ENCODE measurements at places on chromosomes 16 and 17. TPM values are rescaled to one million over a fixed set of nuclear protein-coding genes. Genes with fewer than 3 reads are reported as not detected.
A peak's percentile ranks its signal among the peaks of the same experiment; 100 is the strongest.

DNA sequence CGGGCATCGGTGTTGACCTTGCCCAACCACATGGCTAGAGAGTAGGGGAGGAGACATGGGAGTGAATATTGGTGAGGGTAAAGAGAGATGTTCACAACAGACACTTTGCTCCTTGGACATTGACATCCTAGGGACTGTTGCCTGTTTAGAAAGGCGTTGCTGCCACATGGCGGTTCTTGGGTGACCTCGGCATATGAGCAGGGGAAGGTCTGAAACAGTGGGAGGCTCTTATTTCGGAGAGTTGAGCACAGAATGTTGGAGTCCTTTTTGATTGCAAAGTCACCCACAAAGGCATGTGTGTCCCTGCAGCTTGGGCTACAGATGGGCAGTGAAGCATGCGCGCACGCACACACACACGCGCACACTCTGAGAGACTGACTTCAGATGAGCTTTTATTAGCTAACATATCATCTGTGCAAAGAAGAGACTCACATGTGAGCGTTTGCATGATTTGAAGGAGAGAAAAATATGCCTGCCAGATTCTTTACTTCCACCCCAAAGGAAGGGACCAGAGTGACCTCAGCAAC lies 104.4 kb downstream of the SHISA9 start:
- DNase-seq = no peak

DNA sequence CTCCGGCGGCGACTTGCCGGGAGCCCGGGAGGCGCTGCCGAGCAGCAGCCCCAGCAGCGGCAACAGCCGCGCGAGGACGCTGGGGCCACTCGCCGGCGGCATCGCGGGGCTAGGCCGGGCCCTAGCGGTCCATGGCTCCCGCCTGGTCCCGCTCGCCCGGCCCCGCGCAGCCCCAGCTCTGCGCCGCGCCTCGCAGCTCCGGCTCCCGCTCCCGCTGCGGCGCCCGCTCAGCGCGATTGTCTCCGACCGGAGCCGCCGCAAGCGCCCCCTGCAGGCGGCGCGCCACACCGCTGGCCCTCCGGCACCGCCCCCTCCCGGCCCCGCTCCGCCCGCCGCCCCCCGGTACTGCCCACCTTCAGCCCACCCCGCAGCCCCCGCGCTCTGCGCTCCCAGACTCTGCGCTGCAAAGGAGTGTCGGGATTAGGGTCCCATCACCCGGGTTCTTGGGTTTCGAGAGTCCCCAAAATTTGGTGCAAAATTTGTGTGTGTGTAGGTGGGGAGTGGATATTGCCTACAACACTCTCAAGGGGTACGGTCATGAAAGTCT lies at the start of gene FAM171A2:
FAM171A2 (minus strand) TSS at position 241 of the 547 bp plus-strand sequence; CDS start at position 102, 139 bp downstream.
- DNase-seq = peak; percentile 39

GRCh38 chr17:28554565-28554964 lies 2.1 kb upstream of the UNC119 start:
- DNase-seq = no peak

DNA sequence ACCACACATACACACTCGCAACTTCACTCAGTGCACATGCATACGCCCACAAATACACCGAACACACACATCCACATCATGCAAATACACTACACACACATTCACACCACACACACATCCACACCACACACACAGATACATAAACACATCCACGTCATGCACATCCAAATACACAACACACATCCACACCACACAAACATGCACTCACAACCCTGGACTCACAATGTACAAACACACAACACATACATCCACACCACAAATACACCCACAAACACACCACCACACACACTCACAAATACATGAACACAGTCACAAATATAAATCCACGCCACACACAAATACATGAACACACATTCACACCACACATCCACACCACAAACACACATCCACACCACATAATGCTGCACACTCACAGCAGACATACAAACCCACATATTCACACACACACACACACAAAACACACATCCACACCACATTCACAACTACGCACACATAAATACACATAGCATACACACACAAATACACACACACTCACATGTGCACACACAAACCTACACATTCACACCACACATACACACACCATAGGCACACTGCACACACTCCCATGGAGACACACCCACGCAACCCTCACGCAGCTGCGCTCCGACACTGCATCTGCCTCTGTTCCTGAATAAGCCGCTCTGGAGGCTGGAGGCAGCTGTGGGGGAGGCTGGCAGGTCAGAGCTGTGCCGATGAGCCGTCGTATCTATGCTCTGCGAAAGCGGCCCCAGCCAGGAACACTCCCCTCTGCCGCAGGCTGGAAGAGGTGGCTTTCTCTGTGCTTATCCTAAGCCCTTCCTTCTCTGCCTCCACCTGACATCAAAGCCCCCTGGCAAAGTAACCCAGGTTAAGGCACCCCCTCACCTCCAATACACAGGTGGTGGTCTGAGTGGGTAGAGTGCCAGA lies 141.8 kb downstream of the GRIN2A start:
- peak; percentile 0 for DNase-seq

GRCh38 chr17:31596382-31597323 lies 205.2 kb downstream of the RAB11FIP4 start:
- DNase-seq = peak; percentile 95

DNA sequence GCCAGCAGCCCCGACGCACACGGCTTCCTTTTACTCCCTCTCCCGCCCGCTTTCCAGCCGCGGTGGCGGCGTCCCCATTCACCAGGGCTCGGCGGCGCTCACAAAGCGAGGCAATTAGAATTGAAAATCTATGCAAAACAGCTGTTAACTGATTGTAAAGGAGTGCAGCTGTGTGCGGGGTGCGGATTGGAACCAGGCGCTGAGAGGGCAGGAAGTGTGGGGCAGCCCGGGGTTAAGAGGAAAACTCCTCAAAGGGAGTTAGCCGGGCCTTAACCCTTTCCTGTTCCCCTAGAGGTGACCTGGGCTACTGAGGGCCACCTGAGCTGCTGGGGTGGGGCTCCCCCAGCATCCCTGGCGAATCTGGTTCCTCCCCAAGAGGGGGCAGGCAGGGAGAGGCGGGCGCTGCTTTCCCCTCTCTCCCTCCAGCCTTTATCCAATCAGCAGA lies 5.8 kb upstream of the GSE1 start:
- peak; percentile 58 for DNase-seq

- no peak for DNase-seq
These were observed at the start of gene ADAMTS18 for GRCh38 chr16:77434530-77435271. TSS of gene ADAMTS18 (minus strand) at chr16:77435034. CDS start at chr16:77434695, 339 bp downstream.

DNA sequence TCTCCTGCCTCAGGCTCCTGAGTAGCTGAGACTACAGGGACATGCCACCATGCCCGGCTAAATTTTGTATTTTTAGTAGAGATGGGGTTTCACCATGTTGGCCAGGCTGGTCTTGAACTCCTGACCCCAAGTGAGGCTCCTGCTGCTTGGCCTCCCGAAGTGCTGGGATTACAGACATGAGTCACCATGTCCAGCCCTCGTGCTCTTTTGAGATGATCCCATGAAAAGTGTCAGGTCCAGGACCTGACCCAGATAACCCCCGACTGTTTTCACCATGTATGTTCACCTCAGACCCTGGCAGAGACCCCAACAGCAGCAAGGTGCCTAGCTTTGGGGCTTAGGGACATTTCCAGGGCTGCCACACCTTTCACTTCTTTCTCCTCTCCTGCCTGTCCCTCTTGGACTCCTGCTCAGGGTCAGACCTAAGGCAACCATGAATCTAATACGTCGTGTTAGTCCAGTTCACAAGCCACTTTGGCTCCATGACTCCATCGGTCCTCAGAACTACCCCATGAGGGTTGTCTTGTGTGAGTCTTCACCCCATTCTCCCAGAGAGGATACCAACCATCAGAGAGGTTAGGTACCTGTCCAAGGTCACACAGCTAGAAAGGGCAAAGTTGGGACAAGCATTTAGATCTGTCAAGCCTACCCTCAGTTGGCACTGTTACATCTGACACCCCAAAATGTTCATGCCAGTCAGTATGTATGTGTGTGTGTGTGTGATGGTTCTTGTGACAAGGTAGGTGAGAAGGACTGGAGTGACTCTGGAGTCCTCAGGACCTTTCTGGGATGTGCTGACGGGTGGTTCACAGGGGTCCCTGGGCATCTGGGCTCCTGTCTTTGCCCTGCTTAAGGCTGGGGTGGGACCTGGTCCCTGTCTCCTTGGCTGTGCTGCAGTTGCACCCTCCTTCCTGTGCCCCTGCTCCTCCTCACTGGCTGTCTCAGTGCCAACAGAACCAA lies 23.1 kb upstream of the MAP3K14 start:
- DNase-seq = no peak

- DNase-seq = no peak
These were observed 7.3 kb downstream of the DRC7 start for GRCh38 chr16:57701759-57702371.

- DNase-seq = no peak
These were observed 35.9 kb downstream of the SRL start for GRCh38 chr16:4205971-4206370.

DNA sequence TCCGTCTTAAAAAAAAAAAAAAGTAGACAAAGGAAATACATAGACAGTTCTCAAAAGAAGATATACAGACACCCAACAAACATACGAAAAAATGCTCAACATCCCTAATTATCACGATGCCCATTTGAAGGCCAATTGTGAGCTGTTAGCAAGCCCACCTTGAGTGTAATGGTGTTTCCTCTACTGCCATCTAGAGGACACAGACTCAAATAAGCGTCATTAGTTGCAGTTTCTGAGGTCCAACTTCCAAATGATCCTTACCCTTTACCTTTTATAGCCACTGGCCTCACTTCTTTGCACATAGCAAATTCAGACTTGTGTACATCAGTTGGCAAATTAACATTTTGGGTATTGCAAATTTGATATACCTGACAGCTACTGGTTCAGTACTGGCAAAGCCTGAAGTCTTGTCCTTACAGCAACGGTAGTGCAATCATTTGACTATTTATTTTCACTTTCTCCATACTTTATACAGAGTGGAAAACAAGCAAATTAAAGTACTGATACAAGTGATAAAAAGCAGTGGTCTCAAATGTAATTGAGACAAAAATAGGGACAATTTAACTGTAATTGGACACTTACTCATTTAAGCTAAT lies 536.3 kb upstream of the EEF2KMT start:
- no peak for DNase-seq

- DNase-seq = no peak
These were observed 391.6 kb upstream of the ASIC2 start for GRCh38 chr17:33684735-33685134.

GRCh38 chr17:73187203-73187769 lies 5.6 kb upstream of the COG1 start:
- DNase-seq = no peak

- DNase-seq = no peak
These were observed 141.2 kb downstream of the RBFOX3 start for GRCh38 chr17:79469646-79470045.

DNA sequence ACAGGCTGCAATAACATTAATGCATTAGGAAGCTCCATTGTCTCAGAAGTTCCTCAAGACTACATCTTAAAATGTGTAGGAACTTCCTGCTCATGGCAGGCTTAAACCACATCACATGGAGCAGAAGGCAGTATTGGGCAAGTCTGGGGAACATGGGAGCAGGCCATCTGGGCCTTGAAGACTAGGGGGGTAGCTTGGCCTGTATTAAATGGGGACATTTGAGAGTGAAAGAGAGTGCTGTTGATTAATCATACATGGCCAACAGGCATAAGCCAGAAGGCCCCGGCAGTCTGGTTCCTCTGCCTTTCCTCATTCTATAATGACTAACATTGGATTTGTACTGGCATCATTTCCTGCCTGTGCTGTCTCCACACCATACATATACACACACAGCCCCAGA lies 25.2 kb upstream of the SLC5A11 start:
- DNase-seq = peak; percentile 9

DNA sequence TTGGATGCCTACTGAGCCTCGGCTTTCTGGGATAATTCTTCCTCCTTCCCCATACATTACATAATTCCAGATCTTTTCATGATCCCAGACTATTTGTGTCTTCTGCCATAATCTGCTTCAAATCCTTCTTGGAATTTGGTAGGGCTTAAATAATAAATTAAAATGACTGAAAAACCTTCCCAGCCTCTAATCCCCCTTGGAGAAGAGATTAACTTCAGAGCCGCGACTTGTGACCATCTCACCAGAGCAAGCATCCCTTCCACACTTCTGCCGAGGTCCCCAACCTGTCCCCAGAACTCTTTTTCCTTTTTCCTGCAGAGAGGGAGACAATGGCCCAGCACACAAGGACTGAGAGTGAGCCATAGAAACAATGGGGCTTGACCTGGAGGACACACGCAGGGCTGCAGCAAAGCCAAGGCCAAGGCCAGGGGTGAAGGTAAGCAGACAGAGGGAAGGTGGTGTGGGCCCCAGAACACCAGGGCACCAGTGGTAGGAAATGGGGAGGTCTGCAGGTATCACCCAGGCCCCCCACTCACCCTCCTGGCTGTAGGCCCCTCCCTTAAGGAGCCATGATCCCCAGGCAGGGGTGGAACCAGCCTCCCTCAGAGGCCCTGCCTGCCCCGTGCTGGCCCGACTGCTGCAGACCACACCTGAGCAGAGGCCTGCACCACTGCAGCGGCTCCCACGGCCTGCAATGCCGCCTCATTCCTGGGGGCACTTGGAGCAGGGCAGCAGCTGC lies 9.6 kb upstream of the BCAR1 start:
- no peak for DNase-seq

- DNase-seq = no peak
These were observed 376.5 kb downstream of the CDH11 start for GRCh38 chr16:64745258-64745930.

- no peak for DNase-seq
These were observed 36.5 kb downstream of the DHX38 start for GRCh38 chr16:72129976-72130656.

GRCh38 chr16:86398201-86398600 lies 112.1 kb upstream of the FOXF1 start:
- peak; percentile 65 for DNase-seq

- no peak for DNase-seq
These were observed 18.8 kb upstream of the ERN1 start for GRCh38 chr17:64148699-64149098.

DNA sequence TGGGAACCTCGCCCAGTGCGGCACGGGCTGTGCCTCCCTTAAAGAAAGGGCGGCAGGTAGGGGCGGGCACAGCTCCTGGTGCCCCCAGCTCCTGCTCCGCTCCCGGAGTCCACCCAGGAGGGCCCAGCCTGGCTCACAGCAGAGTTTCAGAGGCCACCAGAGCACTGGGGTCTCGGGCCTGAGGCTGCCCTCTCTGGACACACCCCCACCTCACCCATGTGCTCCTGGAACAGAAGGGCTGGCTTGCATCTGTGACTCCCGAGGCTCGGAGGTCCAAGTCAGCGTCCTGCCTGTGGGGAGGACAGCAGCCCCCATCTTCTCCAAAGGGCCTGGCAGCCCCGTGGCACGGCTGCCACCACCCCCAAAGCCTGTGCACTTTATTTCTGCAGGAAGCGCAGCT lies 62.7 kb downstream of the RBFOX3 start:
- no peak for DNase-seq

- DNase-seq = peak; percentile 86
These were observed at the start of gene GIT1 for GRCh38 chr17:29589524-29590410. TSS of gene GIT1 (minus strand) at chr17:29589648. CDS start at chr17:29589378, 270 bp downstream.

GRCh38 chr16:50393858-50394802 lies 25.3 kb upstream of the BRD7 start:
- DNase-seq = no peak

GRCh38 chr17:76597156-76598003 lies 11.7 kb upstream of the ST6GALNAC2 start:
- no peak for DNase-seq

The PRCD gene
- 2.2 TPM for total RNA-seq

The FA2H gene
- total RNA-seq = not detected

The KCNH6 gene
- total RNA-seq = not detected

The LGALS9B gene
- not detected for total RNA-seq

The CPHXL2 gene
- total RNA-seq = not detected

Data from fibroblast of villous mesenchyme (primary cell).